ENCODE measurements at places on chromosomes 3 and 15. TPM values are rescaled to one million over a fixed set of nuclear protein-coding genes. Genes with fewer than 3 reads are reported as not detected.

Gene IGSF10
- not detected for total RNA-seq

Gene KY
- not detected for total RNA-seq

Gene LIPC
- 4.2 TPM for total RNA-seq

Gene CD200R1
- 9.5 TPM for total RNA-seq

Gene DYNC1LI1
- total RNA-seq = 34.0 TPM

Gene TUBGCP5
- 27.2 TPM for total RNA-seq

Gene MORC1
- not detected for total RNA-seq

Gene STRIT1
- total RNA-seq = not detected

Gene KBTBD8
- total RNA-seq = 5.2 TPM

Gene SAMMSON
- not detected for total RNA-seq

Gene PATL2
- 69.4 TPM for total RNA-seq

Gene BMF
- total RNA-seq = 19.8 TPM

Gene MYO9A
- 45.2 TPM for total RNA-seq

Gene ANKUB1
- not detected for total RNA-seq

Gene SH3GL3
- not detected for total RNA-seq

Gene CSK
- total RNA-seq = 220 TPM

Gene TEX9
- 3.0 TPM for total RNA-seq

Gene TIMP4
- total RNA-seq = not detected

Gene CTXN2
- total RNA-seq = not detected

Gene CHDH
- not detected for total RNA-seq

Gene LRRFIP2
- 33.0 TPM for total RNA-seq

Gene SAXO2
- 3.9 TPM for total RNA-seq

Gene GTPBP8
- 29.3 TPM for total RNA-seq

Gene THRB
- not detected for total RNA-seq

Gene TEX55
- total RNA-seq = not detected

Gene DUOXA2
- not detected for total RNA-seq

Gene APBA2
- total RNA-seq = 206 TPM

Gene DAZL
- total RNA-seq = not detected

Gene CPNE9
- 0.55 TPM for total RNA-seq

Gene ST3GAL6
- total RNA-seq = not detected

Gene DNASE1L3
- not detected for total RNA-seq

Gene CTDSPL
- total RNA-seq = 0.58 TPM

Gene CFAP91
- not detected for total RNA-seq

Gene LMOD3
- total RNA-seq = not detected

Gene PLCB2
- total RNA-seq = 156 TPM

Gene DLEC1
- total RNA-seq = 5.2 TPM

Gene PRR23C
- not detected for total RNA-seq

Gene P3H2
- not detected for total RNA-seq

Gene DOCK3
- total RNA-seq = 1.9 TPM

Gene FSIP1
- total RNA-seq = 0.30 TPM

Gene SI
- not detected for total RNA-seq

Gene SCN11A
- 0.39 TPM for total RNA-seq

Gene RARRES1
- total RNA-seq = not detected

Gene C3orf20
- 0.69 TPM for total RNA-seq

Gene LAMB2
- total RNA-seq = 1.2 TPM

Gene CHRFAM7A
- not detected for total RNA-seq

Gene GPR149
- total RNA-seq = not detected

Gene SNX4
- 22.5 TPM for total RNA-seq

Gene LRRC3B
- total RNA-seq = not detected

Gene TM4SF18
- not detected for total RNA-seq

Measured in naive thymus-derived CD8-positive, alpha-beta T cell (primary cell).